ENCODE measurements at places on chromosomes 6 and 20.

DNA sequence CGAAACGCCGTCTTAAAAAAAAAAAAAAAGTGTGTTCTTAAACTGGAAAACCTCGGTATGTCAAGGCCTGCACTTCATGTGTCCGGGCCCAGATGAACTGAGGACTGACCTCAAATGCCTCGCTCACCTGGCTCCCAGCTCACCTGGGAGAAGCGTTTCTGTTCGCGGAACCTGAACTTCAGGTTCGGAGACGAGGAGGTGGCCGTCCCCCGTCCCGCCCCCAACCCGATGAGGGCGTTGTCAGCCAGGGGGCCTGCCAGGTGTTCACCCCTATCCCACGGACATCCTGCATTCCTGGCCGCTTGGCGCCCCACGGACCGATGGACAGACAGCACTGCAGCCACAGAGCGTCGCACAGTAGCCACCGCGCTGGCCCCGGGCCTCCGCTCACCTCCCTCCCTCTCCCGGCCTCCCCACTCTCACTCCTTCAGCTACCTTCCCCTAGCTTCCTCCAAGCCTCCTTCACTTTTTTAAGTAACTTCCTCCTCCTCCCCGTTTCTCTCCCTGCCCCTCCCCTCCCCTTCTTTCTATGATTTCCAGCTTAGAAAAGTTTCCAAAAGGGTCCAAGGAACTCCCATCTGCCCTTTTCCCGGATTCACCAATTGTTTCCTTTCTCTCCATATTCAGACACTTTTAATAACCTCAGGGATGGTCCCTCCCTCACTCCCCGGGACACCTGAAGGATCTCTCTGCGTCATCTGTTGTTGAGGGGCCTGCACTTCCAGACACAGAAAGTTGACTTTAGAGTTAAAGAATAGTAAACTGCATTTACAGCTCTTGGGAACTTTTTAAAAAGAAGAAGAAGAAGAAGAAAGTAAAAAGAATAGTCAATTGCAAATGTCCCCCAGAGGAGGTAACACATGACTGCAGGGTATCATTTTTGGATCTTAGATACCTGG is 22.7 kb upstream of the MCM3 start:
- DNase-seq = no peak

GRCh38 chr20:19820555-19821211 is 62.6 kb downstream of the RIN2 start:
- DNase-seq = no peak

- no peak for DNase-seq
These were observed 27.4 kb upstream of the ABT1 start for GRCh38 chr6:26569433-26569764.

DNA sequence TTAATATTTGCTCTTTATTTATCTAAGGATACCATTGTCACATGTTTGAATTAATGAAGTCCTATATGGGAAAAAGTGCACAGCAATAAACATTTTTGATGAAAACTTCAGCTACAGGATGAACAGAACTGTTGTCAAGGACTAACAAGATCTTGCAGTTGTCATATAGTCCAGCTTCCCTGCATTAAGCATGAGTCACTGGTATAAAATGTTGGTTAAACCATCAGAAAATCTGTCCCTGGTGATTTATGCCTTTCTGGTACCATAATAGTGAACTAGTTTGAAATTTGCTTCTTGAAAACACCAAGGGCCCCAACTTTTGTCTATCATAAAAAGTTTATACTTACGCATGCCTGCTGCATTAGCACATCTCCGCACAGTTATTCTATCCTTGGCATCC is 60.4 kb upstream of the RSPO3 start:
- no peak for DNase-seq

Measured in germinal center (tissue), 1 donor.